Stimulated activated CD8-positive, alpha-beta memory T cell treated with anti-CD3 and anti-CD28 coated beads, Interleukin-7, amount 100 ng/mL, for 48 hours (primary cell): ENCODE measurements at places on chromosomes 12 and 14.

- DNase-seq: no peak
Measured at GRCh38 chr12:72523754-72524153, 251.6 kb downstream of the TRHDE start.

GRCh38 chr12:93184672-93185368, 192.9 kb upstream of the NUDT4 start:
- no peak for DNase-seq

- no peak for DNase-seq
Measured at GRCh38 chr12:29882846-29883245, 99.1 kb upstream of the TMTC1 start.

GRCh38 chr12:54026640-54027441, 1.4 kb upstream of the HOXC6 start:
- no peak for DNase-seq

GRCh38 chr12:12210983-12211382, 55.9 kb downstream of the LRP6 start:
- no peak for DNase-seq

- DNase-seq: no peak
Measured at GRCh38 chr14:77620222-77620870, 3.9 kb upstream of the SPTLC2 start.

GRCh38 chr12:128383357-128383937, 116.5 kb downstream of the TMEM132C start:
- no peak for DNase-seq

DNA sequence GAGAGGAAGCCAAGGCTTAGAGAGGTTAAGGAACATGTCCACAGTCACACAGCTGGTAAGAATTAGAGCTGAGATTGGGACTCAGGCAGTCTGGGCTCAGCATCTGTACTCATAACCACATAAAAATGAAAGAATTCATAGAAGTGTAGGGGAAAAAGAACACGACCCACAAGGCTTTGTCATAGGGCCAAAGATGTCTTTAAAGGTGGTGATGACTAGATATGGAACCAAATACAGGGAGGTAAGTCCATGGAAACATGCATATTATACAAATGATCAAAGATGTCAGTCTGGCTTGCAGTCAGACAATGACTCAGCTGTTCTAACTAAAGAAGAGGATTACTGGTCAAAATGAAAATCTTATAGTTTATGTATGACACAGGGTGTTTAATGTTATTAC, 7.2 kb upstream of the SSPN start:
- DNase-seq: no peak

- DNase-seq: no peak
Measured at GRCh38 chr14:67833403-67833802, 13.8 kb downstream of the RAD51B start.

DNA sequence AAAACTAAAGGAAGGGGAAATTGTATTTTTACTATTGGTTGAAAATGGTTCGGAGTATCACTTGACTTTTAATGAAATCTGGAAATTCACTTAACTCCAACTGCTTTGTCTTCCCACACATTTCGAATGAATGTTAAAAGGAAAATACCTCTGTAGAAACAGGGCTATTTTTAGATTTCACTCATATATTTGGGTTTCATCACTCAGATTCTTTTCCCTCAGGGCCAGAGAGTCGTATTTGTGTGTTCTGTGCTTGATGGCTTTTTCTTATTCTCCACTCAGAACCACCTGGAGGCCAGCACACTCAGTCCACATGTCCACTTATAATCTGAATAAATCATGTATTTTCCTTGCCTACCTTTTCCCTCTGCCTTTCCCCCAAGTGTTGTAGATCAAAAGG, 40.0 kb downstream of the DAAM1 start:
- DNase-seq: no peak

DNA sequence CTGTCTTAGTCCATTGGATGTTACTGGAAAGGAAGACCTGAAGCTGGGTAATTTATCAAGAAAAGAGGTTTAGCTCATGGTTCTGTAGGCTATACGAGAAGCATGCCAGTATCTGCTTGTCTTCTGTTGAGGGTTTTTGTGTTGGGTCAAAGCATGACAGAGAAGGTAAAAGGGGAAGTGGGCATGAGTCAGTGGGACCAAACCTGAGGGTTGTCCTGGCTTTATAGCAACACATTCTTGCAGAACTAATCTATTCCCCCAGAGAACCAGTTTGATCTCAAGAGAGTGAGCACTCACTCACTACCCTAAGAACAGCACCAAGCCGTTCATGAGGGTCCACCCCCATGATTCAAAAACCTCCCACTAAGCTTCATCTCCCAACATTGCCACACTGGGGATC, 19.0 kb upstream of the KRAS start:
- no peak for DNase-seq

DNA sequence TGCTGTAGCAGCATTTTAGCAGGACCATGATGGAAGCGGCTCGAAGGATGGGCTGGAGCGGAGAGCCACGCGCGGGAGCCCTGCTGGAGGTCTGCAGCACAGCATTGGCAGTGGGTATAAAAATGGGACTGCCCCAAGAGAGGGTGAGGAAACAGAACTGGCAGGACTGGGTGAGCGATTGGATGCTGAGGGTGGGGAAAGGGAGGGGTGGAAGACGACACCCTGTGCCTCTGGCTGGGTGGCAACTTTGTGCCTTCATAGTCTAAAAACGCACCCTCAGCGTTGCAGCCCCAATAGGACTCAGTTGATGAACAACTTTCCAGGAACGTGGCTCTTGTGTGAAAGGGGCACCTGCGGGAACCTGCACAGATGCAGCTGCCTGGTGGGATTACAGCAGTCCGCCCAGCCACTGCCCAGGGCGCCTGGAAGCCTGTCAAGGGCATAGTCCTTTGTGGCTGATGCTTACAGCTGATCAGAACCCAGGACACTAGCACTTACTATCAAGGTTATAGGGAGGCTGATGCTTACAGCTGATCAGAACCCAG, 73.0 kb downstream of the NINJ2 start:
- DNase-seq: no peak

- DNase-seq: no peak
Measured at GRCh38 chr14:32453857-32454810, 125.0 kb downstream of the AKAP6 start.

DNA sequence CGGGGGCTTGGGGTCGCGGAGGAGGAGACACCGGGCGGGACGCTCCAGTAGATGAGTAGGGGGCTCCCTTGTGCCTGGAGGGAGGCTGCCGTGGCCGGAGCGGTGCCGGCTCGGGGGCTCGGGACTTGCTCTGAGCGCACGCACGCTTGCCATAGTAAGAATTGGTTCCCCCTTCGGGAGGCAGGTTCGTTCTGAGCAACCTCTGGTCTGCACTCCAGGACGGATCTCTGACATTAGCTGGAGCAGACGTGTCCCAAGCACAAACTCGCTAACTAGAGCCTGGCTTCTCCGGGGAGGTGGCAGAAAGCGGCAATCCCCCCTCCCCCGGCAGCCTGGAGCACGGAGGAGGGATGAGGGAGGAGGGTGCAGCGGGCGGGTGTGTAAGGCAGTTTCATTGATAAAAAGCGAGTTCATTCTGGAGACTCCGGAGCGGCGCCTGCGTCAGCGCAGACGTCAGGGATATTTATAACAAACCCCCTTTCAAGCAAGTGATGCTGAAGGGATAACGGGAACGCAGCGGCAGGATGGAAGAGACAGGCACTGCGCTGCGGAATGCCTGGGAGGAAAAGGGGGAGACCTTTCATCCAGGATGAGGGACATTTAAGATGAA, 630 bp downstream of the FOS start:
- DNase-seq: no peak

DNA sequence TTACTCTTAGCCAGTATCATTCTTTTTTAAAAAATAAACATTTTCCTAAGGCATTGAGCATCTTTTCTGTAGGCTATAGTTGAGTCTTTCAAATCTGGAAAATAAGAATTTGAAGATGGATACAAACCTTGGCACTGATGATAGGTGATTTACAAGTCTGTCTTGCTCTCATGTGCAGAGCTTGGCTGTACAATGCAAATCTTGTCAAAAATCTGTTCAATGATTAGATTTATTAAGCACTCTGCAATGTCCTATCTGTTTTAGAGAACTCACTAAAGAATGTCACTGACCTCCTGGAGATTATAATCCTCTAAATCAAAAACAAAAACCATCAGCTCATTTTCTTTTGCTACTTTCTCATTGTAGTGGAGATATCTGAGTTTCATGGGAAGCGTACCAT, 42.8 kb upstream of the AMIGO2 start:
- no peak for DNase-seq

DNA sequence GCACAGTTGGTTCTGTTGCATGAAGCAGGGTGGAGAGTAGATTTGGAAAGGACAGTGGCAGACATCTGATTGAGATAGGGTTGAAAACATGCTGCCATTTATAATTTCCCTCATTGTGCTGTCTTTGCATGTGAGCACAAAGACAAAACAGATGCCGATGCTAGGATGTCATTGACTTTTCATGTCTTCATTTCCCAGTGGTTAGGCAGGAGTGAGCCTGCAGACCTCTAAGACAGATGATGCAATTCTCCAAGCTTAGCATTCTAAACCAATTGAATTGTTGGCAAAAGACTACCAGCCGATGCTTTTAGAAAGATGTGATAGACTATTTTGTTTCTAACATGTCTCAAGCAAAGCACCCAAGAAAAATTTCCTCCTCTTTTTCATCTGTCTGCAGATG, 37.1 kb upstream of the PELI2 start:
- DNase-seq: no peak

DNA sequence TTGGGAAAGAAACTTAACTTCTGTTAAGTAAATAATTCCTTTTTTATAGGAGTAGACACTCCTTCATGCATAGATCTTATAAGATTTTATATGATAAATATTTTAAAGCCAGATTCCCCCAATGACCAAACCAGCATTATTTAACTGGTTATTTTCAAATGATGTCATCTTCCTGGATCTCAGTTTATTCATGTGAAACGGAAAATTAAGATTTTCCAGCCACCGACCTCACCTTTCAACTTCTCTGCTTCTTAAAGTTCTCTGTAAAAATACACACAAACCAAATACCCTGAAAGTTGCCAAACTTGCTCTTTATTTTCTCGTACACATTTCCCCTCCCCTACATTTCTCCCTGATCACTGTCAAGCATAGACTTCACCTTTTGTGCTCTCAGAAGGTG, 364.2 kb downstream of the GALC start:
- DNase-seq: no peak

DNA sequence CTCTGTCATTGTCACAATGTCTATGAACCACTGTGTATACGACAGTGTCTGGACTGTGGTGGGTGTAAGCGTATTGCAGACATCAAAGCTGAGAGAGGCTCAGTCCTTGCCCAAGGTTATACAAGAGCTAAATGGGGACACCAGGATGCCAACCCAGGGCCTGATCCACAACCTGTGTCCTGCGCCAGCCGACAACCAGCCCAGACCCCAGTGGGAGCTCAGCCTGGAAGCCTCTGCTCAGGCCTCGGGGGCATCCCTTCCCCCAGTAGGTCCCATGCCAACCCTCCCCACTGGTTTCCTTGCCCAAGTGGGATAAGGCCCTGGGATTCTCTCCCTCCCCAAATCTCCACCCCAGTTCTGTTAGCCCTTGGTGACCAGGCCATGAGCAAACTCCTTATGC, 54.3 kb downstream of the LTBP2 start:
- DNase-seq: no peak

DNA sequence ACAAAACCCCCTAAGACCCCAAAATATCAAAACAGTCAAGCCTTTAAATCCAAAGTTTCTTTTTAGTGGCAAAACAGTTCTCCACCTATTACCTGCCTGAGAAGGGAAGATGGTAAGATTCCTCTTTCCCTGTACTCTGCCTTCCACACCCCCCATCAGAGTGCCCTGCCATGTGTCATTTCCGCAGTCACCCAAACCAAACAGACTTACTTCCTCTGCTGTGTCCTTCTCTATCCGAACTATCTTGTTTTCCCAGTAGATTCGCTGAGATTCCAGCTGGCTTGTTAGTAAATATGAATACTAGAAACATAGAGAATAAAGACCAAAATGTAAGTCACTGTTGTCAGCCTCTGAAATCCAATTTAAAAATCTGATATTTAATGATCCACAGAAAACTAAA, 30.4 kb downstream of the BRAP start:
- no peak for DNase-seq

DNA sequence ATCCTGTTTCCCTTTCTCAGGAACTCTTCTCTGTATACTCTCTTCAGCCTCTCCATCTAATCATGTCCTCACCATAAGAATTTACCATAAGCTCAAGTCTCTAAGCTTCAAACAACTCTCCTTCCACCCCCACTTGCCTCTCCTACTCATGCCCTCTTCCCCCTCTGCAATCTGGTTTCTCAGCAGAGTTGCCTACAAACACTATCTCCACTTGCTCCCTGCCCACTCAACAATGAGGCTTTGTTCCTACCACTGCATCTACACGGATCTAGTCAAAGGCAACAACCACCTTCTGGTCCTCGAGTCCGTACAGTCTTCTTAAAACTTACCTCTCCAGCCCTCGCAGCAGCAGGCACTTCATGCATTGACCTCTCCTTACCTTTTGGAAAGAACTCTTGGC, 17.2 kb upstream of the FBLN5 start:
- no peak for DNase-seq

DNA sequence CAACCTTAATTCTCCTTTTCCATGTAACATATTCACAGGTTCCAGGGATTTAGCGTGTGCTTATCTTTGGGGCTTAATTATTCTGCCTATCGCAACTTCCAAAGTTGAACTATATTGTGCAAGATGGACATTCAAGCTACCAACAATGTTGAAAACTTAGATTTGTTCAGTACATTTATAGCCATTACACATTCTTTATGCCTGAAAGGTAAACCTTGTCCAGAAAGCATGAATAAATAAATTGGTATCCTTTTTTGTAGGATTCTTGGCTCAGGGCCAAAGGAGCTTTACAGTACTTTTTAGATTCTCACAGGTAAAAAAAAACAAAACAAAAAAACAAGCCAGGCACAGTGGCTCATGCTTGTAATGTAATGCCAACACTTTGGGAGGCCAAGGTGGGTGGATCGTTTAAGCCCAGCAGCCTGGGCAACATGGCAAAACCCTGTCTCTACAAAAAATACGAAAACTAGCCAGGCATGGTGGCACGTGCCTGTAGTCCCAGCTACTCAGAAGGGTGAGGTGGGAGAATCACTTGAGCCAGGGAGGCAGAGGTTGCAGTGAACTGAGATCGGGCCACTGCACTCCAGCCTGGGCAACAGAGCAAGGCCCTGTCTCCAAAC, 3.3 kb downstream of the C12orf56 start:
- DNase-seq: no peak

DNA sequence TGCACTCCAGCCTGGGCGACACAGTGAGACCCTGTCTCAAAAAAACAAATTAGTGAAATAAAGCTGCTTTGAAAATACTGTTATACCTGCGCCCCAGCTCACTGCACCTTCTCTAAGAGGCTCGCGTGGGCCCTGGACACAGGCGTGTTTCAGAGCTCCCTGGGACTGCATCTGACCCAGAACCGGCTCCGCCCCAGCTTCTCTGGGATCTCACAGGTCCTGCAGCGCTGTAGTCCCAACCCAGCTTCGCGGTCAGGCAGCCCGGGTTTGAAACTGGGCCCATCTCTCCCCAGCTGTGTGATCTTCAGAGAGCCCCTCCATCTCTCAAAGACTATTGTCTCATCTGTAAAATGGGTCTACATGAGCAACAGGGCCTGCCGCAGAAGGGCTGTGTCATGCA, 7.5 kb downstream of the RIMBP2 start:
- no peak for DNase-seq
